SJSA1 (cell line): ENCODE measurements at places on chromosomes 3 and 15.

DNA sequence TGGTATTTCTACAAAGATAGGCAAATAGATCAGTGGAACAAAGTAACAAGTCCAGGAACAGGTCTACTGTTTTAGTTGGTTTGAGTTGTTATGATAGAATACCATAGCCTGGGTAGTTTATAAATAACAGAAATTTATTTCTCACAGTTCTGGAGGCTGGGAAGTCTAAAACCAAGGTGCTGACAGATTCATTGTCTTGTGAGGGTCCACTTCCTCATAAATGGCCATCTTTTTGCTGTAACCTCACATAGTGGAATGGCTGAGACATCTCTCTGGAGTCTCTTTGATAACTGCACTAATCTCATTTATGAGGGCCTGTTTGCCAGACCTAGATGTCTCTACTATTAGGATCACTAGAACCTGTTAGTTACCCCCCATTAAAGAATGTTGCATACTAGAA lies 152.3 kb upstream of the MYRIP start:
- no peak for DNase-seq

- DNase-seq, result peak; percentile 17
Observed at GRCh38 chr3:187616307-187616972, 53.8 kb downstream of the SST start.

- DNase-seq, result no peak
Observed at GRCh38 chr15:69126054-69126469, 34.4 kb upstream of the GLCE start.

- DNase-seq, result peak; percentile 94
Observed at GRCh38 chr3:39406368-39407258, at the start of gene RPSA. Gene RPSA (plus strand): TSS chr3:39406720. CDS start chr3:39407654, 934 bp downstream.

GRCh38 chr3:161689584-161690298 lies 193.1 kb downstream of the OTOL1 start:
- DNase-seq, result no peak

GRCh38 chr3:15471861-15472260 lies 44.5 kb downstream of the EAF1 start:
- no peak for DNase-seq

- no peak for DNase-seq
Observed at GRCh38 chr3:127473244-127474024, 117.1 kb downstream of the TPRA1 start.

DNA sequence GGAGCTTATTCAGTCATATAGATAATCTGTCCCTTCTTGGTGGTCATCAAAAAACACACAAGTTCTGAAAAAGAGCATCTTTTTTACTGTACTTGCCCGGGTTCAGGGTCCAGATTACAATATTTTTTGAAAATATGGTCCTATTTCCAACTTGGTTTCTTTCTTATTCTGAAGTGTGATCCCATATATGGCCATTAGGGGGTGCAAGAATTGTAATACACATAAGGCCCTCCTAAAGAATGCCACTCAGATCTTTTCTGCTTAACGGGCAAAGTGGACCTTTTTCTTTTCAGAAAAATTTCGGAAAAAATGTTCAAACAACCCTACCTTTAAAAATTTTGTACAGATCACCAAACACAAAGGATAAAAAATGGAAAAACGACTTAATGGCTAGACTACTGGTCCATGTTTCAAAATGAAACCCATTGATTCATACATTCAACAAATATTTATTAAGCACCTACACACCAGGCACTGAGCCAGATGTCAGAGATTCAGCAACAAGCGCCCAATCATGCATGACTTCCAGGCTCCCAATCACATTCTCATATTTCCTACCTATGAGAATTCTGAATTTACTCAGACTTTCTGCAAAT lies 102.0 kb upstream of the MYRIP start:
- DNase-seq, result no peak

GRCh38 chr15:34359416-34359815 lies 7.6 kb downstream of the LPCAT4 start:
- no peak for DNase-seq

DNA sequence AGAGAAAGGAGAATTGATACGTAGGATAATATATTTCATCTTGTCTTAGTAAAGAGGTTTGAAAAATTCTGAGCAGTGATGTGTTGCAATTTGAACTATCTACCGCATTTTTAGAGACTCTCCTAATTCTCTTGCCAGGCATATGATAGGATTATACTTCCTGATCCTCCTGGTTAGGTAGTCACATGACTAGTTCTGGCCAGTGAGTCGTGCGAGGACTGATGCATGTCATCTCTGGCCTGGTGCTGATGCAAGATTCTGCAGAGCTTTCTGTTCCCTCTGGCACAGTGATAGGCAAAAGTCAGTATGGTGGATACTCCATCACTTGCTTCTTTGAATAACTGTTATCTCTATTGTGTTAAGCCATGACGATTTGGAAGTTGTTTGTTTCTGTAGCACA lies 277.6 kb upstream of the NAALADL2 start:
- no peak for DNase-seq

DNA sequence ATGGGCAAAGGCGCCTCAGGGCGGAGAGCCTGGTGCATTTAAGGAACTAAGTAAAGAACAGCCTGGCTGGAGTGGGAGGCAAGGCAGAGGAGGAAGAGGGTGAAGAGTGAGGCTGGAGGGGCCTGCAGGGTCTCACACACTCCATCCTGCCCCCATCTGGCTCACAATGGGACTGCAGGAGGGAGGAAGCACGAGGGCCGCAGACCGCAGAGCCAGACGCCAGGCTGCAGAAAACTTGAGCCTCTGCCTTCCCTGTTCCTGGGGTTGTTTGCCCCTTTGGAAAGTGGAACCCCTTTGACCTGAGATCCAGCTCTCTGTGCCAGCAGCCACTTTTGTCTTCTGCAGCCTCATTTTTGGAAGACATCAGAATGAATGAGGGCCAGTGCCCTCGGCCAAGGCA lies 138.0 kb downstream of the SRGAP3 start:
- DNase-seq, result no peak

DNA sequence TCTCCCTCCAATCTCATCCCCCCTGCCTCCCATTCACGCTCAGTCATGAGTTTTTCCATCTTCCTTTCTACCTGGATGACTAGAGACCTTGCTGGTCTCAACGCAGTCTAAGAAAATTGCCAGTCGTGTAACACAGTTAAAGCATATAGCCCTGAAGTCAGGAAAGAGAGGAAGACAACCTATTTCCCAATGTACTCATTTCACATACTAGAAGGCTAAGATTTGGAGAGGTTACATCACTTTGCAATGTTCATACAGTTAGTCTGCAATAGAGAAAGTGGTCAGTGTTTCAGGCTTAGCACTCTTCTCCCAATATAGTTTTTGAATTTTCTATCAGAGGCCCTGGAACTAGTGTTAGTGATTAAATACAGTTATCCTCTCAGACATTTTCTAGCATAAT lies 278.6 kb downstream of the EDEM1 start:
- no peak for DNase-seq

DNA sequence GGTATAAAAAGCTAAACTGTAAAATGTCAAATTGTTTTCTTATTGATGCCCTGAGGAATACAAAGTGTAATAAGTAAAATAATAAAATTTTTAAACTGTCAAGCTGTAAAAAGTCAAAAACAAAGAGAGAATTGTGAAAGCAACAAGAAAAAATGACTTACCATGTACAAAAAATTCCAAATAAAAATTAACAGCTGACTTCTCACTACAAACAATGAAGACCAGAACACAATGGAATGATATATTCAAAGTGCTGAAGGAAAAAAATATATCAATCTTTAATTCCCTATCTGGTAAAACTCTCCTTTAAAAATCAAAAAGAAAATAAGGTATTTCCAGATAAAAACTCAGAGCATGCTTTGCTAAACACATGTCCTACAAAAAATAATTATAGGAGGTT lies 883.5 kb downstream of the IGSF11 start:
- DNase-seq, result no peak

DNA sequence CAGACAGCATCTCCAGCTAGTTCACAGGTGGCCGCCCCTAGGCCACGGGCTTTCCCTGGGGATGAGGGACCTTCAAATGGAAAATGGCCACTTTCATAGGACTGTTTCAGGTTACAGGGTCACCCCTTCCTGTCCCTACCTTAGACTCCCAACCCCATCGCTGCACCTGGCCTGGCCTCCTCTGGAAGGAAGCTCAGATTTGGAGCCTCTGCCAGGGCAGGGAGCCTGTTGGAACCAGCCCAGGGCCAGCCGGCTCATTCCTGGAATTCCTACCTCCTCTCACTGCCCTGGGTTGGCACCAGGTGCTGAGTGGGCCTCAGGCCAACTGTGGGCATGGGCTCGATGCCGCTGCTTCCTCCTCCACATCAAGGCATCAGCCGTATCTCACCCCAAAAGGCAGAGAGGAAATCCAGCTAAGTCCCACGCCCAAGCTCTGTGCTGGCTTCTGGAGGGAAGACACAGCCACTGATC lies 42.2 kb downstream of the KLHL25 start:
- no peak for DNase-seq

GRCh38 chr3:17749705-17750293 lies 7.4 kb upstream of the TBC1D5 start:
- DNase-seq, result no peak

DNA sequence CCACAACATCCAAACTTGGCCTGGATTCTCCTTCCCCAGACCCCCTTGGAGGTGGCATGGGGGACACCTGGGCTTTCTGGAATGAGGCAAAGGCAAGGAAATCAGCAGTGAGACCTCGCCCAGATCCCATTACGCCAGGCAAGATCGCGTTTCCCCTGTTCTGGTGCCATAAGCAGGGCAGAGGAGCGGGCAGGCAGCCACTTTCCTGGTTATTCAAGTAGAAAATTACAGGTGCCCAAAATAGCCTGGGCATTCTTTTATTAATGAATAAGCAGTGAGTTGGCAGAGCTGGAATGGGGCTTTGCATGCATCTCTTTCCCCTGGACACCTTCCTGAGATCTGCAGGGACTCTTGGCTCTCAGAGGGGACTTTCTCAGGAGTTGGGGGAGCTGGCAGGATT lies 31.5 kb upstream of the FAM107A start:
- no peak for DNase-seq

GRCh38 chr3:143597774-143598652 lies 250.3 kb downstream of the SLC9A9 start:
- DNase-seq, result no peak
